ENCODE measurements at places on chromosomes 6 and 20.
A peak's percentile ranks its signal among the peaks of the same experiment; 100 is the strongest.

- DNase-seq: peak; percentile 63
Observed at GRCh38 chr6:722077-722524, 29.2 kb upstream of the EXOC2 start.

DNA sequence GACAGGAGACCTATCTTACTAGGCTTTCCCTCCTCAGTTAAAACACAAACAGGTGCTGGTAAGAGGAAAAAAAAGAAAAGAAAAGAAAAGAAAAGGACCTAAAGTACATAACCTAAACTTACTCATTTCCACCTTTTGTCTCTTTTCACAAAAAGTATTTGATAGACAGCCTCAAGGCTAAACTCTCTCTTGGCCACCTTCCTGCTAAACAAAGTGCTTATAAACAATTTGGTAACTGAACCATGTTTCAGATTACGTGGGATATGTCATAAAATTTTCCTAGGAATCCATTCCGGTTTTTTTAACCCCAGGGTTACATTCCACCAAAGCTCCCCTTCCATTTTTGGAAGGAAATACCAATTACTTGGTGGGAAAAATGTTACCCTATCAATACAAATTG, 109.0 kb downstream of the PRND start:
- DNase-seq: no peak

DNA sequence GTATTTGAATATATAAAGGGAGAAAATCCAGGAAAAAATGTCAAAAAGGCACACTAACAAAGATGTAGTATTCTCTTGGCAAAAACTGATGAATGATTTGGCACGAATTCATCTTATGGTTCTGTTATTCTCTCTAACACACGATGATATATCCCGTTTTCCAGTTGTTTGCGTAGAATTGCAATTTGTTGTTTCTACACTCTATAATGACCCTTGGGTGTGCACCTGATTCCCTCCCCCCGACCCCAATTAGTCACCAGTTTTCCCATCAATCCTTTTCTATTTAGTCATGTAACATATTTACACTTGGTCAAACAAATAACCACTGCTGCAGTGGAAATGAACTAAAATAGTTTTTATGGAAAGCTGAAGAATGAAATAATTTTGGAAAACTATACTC, 1.5 kb upstream of the ARID1B start:
- DNase-seq: no peak

- no peak for DNase-seq
Observed at GRCh38 chr6:101728388-101728787, 334.9 kb downstream of the GRIK2 start.

GRCh38 chr6:144307880-144308279, 22.7 kb downstream of the UTRN start:
- no peak for DNase-seq

DNA sequence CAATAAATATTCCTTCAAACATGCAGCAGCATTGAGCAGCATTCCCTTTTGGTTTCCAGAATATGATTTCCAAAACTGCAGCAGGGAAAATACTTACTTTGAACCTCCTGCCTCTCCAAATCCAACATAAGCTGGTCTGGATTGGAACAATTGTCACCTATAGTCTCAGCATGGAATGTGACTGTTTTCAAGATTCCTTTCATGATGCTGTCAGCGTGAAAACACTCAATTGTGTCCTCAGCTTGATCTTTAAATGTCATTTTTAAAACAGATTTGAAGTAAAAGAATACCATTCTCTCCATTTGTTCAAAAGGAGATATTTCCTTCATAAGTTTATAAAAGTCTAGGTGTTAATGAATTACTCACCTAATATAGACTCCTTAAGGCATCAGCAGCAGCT, 993.9 kb downstream of the EYS start:
- no peak for DNase-seq

DNA sequence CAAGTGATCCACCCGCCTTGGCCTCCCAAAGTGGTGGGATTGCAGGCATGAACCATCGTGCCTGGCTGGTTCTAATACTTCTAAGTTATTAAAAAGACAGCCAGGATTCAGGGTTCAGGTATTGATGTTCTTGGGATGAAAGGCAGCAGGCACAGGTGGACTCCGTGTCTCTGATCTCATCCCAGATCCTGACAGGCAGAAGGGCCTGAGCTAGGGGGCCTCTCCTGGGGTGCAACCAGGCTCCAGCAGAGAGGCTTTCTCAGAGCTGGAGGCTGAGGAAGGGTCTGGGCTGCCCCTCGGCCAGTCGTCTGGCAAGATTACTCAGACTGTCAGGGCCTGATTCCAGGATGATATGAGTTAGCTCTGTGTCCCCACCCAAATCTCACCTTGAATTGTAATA, 106.3 kb downstream of the SCML4 start:
- no peak for DNase-seq

GRCh38 chr20:63635431-63636141, 8.7 kb upstream of the GMEB2 start:
- DNase-seq: no peak

GRCh38 chr20:955656-956055, 39.5 kb upstream of the ANGPT4 start:
- DNase-seq: no peak

- peak; percentile 61 for DNase-seq
Observed at GRCh38 chr20:62362991-62363919, 3.9 kb downstream of the LAMA5 start.

DNA sequence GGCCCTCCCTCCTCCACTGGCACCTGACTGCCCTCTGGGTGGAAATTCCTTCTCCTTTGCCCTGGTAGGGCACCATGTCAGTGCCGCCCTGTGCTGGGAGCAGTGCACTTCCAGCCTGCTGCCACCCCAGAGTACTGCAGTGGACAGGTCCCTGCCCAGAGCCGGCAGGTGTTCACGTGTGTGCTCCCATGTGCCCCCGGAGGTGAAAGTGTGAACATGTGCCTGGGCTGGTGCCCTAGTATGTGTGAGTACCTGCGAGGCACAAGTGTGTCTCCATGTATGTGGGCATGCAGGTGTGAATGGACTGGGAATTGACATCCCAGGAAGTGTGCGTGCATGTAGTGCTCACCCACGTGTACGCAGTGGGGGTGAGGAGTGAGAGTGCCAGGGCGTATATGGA, 29.4 kb downstream of the SDCBP2 start:
- no peak for DNase-seq

DNA sequence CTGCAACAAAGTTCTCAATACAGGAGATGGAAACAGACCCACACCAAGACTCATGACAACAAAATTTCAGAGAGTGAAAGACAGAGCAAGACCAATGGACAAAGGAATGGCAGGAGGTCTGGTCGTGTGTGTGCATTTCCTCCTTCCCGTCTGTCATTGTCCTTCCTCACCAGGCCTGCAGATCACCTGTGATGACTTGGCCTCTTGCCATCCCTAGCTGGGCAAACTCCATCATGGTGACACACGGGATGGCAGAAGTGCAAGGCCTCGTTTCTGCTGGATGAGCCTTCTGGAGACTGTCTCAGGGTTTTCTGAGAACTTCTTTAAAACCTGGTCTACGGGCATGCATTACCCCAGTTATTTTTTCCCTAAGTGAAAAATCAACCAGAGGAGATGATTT, 49.2 kb downstream of the RPP21 start:
- no peak for DNase-seq

DNA sequence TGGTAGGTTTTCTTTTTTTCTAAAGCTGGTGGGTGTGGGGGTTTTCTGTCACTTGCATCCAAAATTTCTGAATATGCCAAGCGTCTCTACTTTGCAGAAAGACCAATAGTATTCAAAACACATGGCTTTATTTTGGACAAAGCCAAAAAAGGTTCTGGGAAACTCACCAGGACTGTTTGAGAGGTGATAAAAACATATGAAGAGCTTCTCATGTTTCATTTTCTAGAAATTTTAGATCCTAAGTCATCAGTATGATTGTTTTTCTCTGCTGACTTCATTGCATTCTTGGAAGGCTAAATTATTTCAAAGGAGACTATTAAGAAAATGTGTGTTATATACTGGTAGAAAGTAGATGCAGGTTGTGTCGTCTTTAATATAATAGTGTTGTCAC, 51.3 kb downstream of the GCLC start:
- DNase-seq: no peak

DNA sequence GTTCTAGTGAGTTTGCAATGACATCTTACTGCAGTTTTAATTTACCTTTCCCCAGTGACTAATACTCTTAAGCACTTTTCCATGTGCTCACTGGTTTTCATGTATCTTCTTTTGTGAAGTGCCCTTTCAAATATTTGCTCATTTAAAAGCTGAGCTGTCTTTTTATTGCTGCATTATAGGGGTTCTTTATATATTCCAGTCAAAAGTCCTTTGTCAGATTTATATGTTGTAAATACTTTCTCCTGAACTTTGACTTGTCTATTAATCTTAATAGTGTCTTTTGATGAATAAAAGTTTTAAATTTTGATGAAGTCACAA, 50.2 kb upstream of the ELOVL5 start:
- DNase-seq: no peak

DNA sequence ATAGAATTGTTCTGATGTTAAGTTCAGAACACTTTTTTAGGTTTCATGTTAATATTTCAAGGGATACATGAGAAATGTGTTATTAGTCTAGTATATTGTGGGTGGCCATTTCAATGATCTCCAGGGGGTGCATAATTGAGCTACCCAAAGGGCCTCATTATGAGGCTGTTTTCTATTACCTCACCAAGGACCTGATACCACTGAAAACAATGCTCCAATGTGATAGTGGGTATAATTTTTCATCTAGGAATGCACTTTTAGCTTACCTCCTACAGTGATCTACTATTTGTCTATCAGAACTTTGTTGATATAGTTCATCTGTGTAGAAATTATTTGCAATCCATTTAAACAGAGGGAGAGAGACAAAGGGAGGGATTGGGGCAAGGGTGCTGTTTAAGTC, 106.8 kb upstream of the HS3ST5 start:
- DNase-seq: no peak

All from cerebellum (tissue), 4 donors.